GM13976 (cell line): ENCODE measurements at places on chromosomes 5 and 9.

DNA sequence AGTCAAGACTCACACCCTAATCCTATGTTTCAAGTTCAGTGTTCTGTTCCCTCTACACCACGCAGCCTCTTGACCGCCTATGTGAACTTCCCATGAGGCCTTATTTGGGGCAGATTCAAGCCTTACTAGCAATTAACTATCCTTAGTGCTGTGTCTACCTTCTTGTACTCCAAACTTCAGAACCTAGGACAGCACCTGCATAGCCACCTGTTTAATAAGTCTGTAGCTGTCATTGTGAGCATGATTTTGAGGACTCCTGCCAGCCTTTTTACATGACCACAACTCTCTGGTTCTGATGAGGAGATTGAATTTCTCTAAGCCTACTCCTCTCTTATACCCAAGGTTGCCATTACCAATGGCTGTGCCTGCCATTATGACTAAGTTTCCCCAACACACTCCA lies 50.8 kb upstream of the PCSK1 start:
- DNase-seq, result no peak

GRCh38 chr5:154258531-154259217 lies 68.1 kb downstream of the GALNT10 start:
- no peak for DNase-seq

- no peak for DNase-seq
Observed at GRCh38 chr5:6822068-6822467, 108.8 kb downstream of the TENT4A start.

GRCh38 chr5:157682257-157682656 lies 10.9 kb downstream of the C5orf52 start:
- DNase-seq, result no peak

DNA sequence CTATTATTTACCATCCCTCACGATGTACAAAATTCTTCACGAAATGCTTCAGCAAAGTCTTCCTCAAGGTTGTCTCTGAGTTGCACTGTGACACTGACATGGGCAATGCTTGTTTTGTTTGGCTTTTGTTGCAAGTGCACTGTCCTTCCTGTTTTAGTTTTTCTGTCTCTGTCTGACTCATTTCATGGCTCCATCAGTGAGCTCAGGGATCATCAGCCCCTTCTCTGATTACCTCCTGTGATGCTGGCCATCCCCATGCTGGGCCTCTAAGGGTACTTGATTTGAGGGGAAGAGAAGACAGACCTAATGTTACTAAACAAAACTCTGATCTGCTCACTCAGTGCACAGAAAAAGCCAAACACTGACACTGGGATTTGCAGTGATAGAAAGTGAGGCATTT lies 37.6 kb upstream of the STX17 start:
- peak; percentile 13 for DNase-seq

DNA sequence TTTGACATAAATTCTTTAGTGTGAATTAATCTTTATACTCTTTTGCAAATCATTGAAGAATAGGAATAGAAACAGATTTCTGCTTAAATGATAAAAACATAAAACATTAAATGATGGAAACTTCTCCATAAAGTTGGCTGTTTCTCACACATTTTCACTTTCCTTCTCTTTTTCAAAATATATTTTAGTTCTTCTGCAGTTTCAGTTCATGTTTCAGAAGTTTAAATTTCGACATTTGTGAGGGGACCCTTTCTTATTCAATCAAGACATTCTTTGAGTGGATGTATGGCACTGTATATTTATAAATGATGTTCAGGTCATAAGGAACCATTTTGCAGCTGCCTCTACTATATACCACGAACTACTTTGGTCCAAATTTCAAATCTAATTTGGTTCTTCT lies 34.6 kb downstream of the TNFAIP8 start:
- no peak for DNase-seq

GRCh38 chr9:87479801-87480201 lies 17.9 kb upstream of the DAPK1 start:
- peak; percentile 70 for DNase-seq

DNA sequence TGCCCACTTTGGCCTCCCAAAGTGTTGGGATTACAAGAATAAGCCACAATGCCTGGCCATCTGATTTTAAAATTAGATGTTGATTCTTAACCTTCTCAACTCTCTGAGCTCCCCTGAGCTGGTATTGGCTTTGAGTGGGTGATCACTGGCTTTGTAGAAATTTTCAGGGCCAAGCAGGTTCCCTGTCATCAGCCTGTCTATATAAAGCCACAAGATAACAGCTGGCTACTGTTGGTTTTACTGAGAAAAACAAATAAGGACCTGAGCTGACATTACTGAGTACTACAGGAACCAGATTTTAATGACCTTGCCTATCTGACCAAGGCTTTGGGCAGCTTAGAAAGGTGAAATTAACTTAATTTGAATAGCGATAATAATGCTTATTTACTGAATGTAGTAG lies 153.6 kb downstream of the MSX2 start:
- no peak for DNase-seq

DNA sequence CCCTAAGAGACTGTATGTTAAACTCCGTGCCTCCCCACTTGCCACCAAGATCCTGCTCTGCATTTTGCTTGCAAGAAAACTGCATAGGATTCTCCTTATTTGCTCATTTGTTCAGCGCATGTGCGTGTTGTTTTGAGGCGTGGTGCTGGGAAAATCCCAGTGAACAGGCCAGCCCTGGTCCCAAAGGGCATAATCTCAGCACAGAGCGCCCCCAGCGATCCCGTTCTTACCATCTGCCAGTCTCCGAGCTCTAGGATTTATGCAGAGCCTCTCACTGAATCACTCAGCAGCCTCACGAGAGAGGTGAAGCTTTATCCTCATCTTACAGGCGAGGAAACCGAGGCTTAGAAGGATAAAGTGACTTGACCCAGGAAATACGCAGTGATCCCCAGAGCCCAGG lies 11.5 kb downstream of the PRRX2 start:
- DNase-seq, result no peak

DNA sequence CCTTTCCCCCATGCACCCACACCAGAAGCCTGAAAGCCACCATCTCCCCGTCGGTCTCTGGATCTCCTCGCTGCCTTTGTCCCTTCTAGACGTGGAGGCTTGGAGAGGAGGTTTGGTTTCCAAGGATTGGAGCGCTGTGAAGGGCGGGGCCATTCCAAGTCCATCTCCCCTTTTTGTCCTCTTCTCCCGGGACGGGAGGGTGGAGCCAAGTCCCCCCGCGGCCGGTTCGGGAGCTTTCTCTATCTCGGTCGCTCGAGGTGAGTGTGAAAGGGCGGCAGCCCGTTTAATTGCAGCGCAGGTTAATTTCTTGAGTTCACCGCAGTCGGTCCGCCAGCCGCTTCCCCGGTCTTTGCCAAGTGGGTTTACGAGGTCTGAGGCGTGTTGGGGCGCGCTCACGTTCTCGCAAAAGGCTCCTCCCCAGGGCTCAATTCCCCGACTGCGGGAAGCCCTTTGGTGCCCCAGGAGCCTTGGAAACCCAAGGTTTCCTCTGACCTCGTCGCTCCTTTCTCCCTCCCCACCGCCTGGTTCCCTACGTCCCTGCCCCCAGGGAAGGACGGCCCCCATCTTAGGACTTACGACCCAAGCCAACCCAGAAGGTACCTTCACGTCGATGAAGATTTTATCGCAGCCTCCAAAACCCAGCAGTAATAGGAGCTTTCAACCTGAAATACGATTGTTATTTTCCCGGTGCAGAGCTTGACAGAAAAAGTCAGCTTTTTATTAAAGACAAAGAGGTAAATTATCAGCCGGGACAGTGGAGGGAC lies 2.8 kb upstream of the ZNF462 start:
- DNase-seq, result peak; percentile 12

DNA sequence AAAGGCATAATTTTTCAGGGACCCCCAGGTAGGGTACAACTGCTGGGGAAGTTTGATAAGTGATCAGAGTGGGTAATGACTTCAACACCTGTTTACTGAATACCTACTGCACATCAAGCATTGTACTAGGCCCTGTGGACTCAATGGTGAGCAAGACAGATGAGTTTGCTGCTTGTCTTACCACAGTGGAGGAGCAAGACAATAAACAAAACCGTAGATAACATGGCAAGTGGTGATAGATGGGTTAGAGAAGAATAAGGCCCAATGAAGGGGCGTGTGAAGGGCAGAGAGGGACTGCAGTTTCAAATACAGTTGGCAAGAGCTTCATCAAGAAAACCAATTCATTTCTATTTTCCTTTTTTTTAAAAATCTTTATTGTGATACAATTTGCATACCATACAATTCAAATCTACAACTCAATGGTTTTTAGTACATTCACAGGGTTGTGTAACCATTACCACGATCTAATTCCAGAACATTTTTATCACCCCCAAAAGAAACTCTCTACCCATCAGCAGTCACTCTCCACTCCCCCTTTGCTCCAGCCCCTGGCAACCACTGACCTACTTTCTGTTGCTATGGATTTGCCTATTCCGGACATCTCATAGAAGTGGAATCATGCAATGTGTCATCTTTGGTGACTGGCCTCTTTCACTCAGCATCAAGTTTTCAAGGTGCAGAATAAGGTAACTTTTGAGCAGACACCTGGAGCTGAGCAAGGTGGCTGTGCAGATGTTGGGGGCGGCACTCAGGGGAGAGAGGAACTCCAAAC lies 31.9 kb upstream of the HAND1 start:
- no peak for DNase-seq

- DNase-seq, result peak; percentile 13
Observed at GRCh38 chr9:77935974-77936373, 95.6 kb downstream of the GNAQ start.

- DNase-seq, result peak; percentile 77
Observed at GRCh38 chr9:126490871-126491567, 122.7 kb upstream of the LMX1B start.

DNA sequence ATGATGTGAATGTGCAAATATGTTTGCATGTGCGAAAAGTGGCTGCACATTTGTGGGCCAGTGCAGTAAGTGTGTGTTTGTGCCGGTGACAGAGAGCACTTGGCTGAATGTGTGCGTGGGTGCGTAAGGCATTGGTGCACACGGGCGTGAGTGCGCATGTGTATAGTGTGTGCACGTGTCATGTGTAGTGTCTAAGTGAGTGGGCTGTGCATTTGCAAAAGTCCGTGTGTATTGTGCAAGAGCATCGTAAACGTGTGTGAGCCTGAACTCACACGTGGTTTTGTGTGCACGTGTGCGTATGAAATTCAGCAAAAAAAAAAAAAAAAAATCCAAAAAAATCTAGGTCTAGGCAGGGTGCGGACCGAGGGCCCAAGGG lies 6.5 kb upstream of the EBF1 start:
- DNase-seq, result peak; percentile 50

DNA sequence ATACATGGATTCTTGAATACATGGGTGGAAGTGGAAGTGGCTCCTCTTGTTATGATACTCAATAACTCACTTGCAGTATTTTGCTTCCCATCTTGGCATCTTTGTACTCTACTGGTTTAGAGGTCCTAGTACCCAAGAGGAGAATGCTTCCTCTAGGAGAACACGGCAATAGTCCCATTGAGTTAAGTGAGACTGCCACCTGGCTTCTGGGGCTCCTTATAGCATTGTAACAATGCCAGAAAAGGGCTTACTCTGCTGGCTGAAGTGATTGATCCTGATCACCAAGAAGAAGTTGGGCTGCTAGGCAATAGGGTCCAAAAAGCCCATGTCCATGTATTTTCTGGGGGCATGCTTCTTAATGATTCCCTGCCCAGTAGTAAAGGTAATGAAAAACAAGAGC lies 627.6 kb upstream of the SGCD start:
- no peak for DNase-seq

DNA sequence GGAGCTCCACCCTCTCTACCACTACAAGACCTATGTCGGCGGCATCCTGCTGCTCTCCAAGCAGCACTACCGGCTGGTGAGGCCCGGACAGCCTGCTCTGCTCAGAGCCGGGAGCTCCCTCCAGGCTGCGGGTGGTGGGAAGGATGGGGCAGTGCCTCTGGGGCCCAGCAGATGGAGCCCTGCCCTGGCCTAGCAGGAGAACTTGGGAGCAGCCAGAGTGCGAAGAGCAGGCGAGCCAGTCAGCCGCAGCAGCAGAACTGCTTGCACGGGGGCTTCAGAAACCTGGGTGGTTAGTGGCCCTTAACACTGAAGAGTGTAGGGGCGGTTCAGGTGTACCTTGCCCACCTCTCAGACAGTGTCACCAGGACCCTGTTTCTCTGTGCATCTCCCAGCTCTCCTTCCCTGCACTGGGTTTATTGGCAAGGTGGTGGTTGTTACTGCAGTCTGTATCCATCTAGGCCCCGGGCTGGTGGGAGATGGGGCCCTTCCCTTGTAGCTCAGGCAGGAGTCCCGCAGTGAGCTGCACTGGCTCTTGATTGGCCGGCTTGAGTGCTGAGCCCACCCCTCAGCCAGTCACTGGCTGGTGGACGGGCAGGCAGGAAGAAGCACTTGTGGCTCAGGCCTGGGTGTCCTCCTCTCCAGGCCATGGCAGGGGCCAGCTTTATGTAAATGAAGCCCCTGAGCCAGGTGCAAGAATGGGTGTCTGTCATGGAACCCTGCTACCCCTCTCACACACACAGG lies 7.7 kb downstream of the B4GALT7 start:
- peak; percentile 84 for DNase-seq

DNA sequence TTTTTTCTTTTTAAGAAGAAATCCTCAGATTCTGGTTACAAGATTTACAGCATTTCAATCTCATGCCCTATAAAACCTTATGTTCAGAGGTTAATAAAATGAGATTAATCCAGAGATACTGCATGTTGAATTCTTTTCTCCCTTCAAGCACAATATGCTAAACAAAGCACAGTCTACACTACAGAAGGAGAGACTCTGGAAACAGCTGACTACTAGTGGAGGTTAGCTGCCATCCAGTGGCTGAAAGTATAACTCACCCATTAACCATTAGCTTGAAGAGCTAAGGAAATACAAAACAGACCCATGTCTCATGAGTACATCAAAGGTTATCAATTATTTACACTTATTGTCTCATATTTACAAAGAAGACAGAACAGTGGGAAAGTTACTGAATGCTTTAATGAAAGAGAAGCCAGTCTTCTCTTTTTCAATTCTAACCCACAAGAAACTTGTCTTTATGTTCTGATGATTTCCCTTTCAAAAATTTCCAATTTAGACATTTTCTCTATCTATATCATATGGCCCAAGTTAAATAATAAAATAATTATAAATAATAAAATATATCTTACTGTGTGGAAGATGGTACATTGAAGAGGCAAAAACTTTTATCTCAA lies 12.7 kb upstream of the DNAH5 start:
- DNase-seq, result peak; percentile 28

GRCh38 chr5:134582941-134583340 lies 49.7 kb downstream of the SAR1B start:
- DNase-seq, result no peak

GRCh38 chr9:2623288-2624050 lies 1.9 kb downstream of the VLDLR start:
- DNase-seq, result no peak
